ENCODE measurements at places on chromosomes 1 and 21.

- DNase-seq, result no peak
Observed at GRCh38 chr1:86706018-86706635, 1.8 kb downstream of the SH3GLB1 start.

GRCh38 chr1:237681210-237681609 lies 209.5 kb downstream of the ZP4 start:
- no peak for DNase-seq

GRCh38 chr1:92923664-92924063 lies 37.6 kb downstream of the DIPK1A start:
- no peak for DNase-seq

GRCh38 chr1:205515781-205516253 lies 11.3 kb downstream of the CDK18 start:
- no peak for DNase-seq

DNA sequence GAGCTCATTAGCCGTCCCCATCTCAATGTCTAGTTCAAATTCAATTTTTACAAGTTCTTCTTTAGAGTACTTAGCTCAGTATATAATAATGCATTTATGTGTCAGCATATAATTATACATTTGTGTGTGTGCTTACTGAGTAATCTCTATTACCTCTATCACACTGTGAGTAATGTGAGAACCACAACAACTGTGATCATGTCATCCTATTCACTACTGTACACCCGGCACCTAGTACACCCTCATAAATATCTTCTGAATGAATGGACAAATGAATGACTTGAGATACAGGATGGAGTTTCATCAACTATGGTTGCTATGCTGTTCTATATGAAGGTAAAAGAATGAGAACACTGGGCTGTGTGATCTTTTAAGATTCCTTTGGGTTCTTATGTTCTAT lies 124.0 kb downstream of the GPATCH2 start:
- DNase-seq, result no peak

- no peak for DNase-seq
Observed at GRCh38 chr1:116256286-116256649, 116.8 kb upstream of the ATP1A1 start.

GRCh38 chr21:26593800-26594199 lies 20.7 kb upstream of the CYYR1 start:
- DNase-seq, result no peak

DNA sequence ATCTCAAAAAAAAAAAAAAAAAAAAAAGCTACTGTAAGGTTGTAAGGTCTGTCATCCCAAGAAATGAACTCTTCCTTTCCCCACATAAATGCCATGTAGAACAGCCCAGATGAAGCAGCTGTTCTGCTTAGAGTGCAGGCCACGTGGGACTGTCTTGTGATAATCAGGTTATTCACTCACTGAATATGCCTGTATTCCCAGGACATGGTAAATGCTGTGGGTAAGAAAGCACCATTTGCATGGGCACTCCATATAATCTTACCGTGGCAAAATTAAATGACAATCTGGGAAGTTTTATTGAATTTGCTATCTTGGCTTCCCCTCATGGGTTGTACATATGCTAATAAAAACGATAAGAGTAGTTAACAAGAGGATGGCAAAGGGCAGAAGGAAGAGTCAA lies 13.8 kb downstream of the RGS5 start:
- DNase-seq, result no peak

DNA sequence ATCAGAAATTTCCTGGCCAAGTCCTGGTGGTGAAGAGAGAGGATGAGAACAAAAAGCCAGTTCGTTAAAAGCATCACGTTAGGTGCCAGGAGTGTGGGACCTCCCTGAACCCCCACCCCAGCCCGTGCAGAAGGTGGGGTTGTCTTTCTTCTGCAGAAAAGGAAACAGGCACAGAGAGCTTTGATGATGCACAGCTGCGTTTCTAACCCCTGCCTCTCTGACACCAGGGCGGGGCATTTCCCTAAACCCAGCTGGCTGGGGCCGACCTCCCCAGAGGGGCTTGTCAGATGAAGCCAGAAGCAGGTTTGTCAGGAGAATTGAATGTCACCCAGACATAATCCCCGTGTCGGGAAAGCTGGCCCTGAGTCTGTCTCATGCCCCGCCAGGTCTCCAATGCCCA lies 189.3 kb upstream of the EDN2 start:
- DNase-seq, result no peak

- DNase-seq, result no peak
Observed at GRCh38 chr1:119582801-119583200, 65.3 kb downstream of the ZNF697 start.

- DNase-seq, result no peak
Observed at GRCh38 chr1:107474877-107475612, 334.2 kb downstream of the NTNG1 start.

DNA sequence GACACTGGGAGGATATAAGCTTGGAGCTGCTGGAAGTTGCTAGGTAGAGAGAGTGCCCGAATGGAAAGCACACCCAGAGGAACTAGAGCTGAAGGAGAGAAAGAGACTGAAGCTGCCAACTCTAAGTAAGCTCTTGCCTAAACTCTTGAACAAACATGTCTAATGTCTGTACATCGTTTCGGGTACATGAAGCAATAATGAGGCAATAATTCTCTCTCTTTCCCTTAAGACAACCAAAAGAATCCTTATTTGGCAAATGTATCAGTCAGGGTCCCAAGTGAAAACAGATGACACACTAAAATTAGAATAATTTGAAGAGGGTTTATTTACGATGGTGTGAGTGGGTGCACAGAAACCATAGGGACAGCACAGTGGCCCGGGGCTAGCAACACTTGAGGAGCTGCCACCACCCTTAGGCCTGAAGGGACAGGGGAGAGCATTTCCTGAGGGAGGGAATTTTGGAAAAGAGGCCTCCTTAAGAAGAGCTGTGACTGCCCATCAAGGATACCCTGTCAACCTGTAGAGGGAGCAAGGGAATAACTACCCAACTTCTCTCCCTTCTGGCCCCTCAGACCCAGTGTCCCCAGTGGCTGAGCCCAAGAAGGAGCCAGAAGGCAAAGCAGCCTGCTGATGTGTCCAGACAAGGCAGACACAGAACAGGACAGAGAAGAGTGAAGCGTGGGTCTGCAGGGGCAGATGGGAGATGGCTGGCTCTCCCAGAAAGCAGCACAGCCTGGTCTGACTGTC lies 36.1 kb upstream of the KHDRBS1 start:
- DNase-seq, result no peak

DNA sequence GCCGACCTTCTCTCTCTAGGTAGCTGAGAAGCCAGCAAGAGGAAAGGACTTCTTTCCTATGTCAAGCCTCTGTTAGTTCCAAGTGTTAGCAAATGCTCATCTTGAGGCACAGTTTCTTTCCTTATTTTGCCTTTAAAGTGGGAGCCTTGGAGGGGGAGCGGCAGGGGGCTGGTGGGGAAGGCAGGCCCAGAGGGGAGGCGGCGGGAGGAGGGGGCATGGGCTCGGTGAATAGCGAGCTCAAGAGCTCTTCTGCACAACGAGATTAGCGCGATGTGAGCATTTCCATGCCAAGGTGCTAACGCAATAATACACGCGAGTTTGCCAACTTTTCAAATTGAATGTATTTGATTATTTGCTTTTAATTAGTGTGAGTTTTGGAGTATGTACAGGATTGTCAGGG lies 372.6 kb downstream of the RPS6KC1 start:
- no peak for DNase-seq

DNA sequence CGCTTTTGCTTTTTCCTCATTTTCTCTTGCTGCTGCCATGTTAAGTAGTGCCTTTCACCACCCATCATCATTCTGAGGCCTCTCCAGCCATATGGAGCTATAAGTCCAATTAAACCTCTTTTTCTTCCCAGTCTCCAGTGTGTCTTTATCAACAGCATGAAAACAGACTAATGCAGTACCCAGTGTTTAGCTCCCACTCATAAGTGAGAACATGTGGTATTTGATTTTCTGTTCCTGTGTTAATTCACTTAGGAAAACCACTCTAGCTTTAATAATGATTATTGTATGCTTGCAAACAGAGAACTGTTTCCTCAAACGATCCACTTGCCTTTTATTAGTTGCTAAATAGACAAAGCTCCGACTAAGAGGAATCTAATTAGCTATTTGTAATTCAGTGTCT lies 43.3 kb downstream of the IL23R start:
- no peak for DNase-seq

DNA sequence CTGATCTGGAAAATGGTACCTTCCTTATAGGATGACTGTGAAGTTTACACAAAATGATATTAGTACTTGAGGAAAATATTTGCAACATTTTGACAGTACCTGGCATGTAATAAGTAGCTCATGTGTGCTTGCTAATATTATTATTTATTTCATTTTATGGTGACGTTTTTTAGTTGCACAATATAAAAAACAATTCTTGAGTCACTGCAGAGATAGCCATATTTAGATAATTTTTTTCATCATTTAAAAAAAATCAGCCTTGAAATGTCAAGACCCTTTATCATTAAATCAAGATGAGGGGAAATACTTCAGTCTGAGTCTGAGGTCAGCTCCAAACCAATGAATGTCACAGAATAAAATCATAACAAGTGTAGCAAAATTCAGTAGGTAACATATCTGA lies 196.8 kb upstream of the RUNX1 start:
- DNase-seq, result no peak
